ENCODE measurements at places on chromosomes 1 and 21.

GRCh38 chr1:3472906-3473305 is 18.4 kb downstream of the ARHGEF16 start:
- no peak for DNase-seq

GRCh38 chr1:166164995-166165660 is 1.7 kb downstream of the FAM78B start:
- DNase-seq, result no peak

- no peak for DNase-seq
Measured at GRCh38 chr1:151907363-151908139, 1.8 kb downstream of the THEM4 start.

DNA sequence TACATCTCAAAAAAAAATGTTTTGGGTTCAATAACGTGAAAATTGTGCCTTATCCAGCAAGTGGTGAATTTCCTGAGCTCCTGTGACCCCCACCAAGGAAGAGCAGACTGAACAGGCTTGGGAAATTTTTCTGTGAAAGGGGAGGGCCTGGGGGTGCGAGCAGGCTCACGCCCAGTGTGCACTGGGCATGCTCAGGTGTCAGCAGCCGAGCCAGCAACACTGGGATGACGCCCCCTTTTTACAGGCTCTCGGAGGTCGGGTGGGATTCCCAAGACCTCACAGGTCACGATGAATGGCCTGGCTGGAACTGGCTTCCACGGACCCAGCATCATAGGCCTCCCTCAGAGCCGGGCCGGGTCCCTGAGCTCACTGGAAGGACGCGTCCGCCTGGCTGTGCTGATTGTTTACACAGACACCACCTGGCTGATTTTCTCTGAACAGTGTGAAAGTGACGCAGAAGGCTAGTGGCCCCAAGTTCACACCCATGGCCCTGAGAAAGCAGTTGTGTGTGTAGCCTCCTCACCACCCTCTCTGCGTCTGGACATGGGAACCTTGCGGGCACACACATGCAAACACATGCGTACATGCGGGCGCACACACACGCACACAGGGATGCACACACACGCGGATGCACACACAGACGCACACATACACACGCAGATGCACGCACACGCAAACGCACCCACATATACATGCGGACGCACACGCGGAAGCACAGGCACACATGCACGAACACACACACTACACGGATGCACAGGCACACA is 9.2 kb downstream of the CSTB start:
- DNase-seq, result no peak

DNA sequence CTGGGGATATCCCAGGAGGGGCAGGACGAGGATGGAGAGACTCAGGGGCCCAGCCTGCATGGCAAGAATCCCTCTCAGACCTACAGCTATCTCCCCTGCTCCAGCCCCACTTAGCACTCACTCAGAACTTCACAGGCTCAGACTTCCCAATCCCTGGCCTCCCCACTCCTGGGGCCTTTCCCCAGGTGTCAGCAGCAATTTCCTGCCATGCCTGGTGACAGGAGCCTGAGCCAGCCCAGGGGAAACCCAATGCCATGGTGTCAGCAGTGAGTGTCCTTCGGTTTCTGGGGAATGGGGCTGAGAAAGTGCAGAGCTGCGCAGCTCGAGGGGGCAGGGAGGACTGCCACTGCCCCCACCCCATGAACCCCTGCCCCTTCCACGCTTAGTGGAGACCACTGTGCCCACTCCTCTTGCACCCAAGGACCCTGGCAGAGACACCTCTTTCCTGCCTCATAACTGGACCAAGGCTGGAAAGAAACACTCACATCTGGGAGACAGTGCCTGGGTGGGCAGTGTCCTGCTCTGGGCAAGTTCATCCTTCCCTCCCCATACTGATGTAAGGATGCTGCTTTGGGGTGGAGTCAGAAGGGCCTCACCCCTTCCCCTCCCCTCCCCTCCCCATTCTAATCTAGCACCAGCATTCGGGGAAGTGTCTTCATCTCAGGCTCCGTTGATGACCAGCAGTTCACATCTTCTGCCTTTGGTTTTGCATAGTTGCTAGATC is 17.1 kb upstream of the UBL4B start:
- no peak for DNase-seq

GRCh38 chr1:31753707-31754349 is 10.3 kb downstream of the ADGRB2 start:
- no peak for DNase-seq

DNA sequence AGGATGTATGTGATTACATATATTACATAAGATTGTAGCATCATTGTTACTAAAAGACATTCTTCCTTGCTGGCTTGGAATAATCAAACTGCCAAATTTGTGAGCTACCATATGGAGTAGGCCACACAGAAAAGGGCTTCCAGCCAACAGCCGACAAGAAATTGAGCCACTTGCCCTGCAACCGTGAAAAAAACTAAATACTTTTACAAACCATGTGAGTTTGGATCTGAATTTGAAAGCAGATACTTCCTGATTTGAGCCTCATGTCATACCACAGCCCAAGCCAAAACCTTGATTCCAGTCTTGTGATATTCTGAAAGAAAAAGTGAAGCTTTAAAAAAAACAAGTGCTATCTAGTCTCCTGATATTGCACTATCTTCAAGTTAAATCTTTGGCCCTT is 55.6 kb upstream of the PRMT6 start:
- no peak for DNase-seq

- no peak for DNase-seq
Measured at GRCh38 chr1:2460996-2461751, 14.9 kb upstream of the PLCH2 start.

DNA sequence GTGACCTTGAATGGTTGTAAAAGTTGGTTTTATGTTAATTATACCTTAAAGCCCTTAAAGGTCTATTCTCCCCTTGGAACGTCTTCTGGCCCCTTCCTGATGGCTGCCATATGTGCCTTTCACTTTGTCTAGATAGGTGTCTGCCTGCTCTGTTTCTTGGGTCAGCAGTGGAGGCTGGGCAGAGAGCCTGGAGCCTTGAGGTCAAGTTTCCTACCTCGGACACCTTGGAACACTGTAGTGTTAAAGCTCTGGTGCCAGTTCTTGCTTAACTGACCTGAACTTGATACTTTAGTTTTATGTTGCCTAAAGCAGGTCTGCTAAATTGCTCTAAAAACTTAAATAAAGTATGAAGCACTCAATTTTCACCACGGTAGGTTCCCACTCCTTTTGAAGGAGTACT is 86.5 kb downstream of the CDC14A start:
- DNase-seq, result no peak

DNA sequence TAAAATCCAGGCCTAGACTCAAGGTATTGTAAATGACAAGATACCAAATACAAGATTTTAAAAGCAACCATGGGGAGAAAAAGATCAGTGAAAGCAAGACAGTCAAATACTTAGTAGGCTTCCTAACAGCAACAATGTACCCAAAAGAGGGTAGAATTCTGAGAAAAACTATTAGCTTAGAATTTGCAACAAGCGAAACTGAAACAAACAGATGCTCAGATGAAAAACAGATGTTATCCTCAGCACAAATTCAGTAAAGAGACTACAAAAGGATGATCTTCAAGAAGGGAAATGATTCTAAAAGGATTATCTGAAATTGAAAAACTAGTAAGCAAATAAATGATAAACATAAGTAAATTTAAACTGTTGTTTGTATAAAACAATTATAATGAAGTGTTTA is 40.0 kb downstream of the PDC start:
- no peak for DNase-seq

DNA sequence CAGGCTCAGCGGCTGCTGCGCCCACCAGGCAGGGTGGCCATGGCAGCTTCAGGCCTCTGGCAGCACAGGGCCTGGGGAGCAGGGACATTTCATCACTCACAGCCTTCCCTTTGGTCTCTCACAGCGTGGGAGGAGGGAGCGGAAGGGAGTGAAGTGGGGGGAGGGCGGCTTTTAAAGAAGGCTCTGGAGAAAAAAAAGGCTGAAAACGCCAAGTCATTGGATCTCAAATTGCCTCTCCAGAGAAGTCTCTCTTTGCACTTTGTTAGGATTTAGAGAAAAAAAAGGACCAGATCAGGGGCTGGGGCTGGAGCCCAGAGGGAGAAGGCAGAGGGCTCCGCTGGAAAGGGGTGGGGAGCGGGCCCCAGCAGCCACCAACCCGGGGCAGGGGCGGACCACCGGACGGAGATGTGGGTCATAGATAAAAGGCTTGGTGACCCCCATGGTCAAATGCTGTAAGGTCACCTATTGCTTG is 209.9 kb downstream of the GRIK3 start:
- DNase-seq, result no peak

GRCh38 chr21:34807146-34807880 is 138.5 kb downstream of the CLIC6 start:
- peak; percentile 45 for DNase-seq

- no peak for DNase-seq
Measured at GRCh38 chr21:37130971-37131370, 57.9 kb downstream of the TTC3 start.

- DNase-seq, result no peak
Measured at GRCh38 chr1:28264897-28265296, 5.6 kb downstream of the SESN2 start.

DNA sequence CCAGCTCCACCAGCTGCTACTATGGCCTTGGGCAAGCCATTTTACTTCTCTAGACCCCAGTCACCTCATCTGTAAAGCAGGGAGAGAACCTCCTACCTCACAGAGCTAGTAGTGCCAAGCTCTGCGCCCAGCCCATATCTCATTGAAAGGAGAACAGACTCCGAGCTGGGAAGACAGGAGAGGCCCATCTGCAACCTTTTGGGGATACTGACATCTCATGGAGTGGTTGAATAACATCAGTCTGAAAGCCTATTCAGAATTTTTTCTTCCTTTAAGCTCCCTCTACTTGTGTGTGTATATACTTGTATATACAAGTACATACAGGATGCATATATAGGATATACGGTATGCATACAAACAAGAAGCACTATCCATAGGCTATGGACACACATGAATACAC is 279.5 kb upstream of the POU3F1 start:
- no peak for DNase-seq

DNA sequence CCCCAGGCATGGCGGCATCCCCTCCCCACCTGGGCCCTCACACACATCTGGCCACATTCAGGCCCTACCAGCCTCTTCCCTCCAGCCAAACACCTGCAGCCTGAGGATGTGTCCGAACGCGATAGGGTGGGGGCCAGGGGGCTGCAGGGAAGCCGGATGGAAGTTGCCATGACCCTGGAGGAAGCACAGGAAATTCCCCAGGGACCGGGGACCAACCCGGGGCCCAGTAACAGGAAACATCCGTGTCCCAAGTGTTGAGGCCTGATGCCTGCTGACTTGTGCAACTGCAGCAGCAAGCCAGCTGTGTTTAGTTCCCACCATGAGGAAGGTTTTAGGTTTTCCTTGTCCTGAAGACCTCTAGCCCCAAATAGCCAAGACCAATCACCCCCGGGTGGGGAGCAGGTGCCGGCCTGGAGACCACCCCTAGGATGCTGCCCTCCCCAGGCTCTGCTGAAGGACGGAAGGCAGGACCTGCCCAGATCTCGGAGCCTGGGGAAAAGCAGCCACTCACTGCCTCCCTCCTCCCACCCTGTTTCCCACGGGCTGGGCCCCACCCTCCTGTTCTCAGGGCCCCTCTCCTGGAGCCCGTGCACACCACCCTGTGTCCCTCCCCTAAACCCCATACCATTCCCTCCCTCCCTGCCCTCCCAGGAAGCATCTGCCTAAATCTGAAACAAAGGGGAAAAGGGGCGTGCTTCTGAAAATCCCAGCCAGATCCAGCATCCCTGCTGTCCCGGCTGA is 29.8 kb downstream of the MEGF6 start:
- DNase-seq, result no peak

GRCh38 chr21:46326110-46326703 is 2.3 kb downstream of the PCNT start:
- no peak for DNase-seq

DNA sequence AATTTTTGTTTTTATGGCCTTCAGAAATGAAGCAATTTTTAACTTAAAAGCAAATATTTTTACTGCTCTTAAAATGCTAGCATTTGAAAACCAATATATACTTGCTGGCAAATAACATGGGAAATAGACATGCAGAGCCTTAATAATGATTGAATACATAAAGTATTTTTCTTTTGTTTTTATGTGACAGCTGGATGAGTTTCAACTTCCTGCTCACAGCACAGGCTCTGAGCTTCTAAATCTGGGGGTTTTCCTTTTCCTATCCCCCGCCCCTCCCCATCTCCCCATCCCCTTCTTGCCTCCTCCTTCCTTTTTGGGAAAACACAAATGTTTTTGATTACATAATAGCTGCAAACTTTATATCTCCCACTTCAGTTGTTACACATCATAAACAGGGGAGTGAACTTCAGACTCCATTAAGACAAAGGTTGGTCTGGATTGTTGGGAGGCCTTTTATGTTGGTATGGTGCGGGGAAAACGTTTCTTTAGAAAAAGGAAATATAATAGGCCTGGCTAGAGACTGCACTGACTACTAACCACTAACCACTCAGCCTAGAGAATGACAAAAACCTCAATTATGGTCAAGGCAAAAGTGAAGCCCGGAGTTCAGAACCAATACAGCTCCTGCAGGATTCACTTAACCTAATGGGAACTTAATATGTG is 116.1 kb upstream of the GORAB start:
- no peak for DNase-seq

- no peak for DNase-seq
Measured at GRCh38 chr1:227440182-227440581, 121.9 kb upstream of the CDC42BPA start.

GRCh38 chr1:109892561-109893368 is 17.9 kb upstream of the CSF1 start:
- no peak for DNase-seq

- no peak for DNase-seq
Measured at GRCh38 chr1:65059930-65060538, 88.0 kb upstream of the AK4 start.

- no peak for DNase-seq
Measured at GRCh38 chr1:220880726-220881506, 1.7 kb downstream of the HLX start.

GRCh38 chr1:201266774-201267173 is 16.5 kb upstream of the PKP1 start:
- no peak for DNase-seq

DNA sequence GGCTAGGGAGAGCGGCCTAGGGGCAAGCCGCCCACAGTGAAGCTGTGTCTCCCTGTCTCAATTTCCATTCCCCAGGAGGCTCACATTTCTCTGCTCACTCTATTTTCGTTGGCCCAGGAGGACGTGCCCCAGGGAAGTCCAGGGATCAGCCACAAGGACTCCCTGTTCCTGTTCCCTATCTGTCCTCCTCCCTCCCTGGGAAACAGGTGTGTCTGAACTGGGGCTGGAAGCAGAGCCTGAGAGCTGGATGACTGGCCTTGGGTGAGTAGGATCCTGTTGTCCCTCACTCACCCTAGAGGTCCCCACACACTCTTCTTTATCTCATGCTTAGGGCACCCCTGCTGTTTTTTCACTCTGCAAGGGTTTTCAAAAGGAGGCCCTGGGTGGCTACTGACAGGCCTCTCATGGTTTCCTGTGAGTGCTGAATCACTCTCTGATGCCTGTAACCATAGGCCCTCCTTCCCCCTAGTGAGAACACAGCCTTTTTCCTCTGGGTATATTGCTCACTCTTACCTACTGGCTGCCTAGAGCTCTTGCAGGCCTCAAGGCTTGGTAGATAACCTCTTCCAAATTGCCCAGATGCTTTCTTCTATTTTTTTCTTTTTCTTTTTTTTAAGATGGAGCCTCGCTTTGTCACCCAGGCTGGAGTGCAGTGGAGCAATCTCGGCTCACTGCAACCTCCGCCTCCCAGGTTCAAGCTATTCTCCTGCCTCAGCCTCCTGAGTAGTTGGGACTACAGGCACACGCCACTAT is 3.3 kb upstream of the UTP11 start:
- peak; percentile 31 for DNase-seq

Measured in stimulated activated CD8-positive, alpha-beta memory T cell treated with anti-CD3 and anti-CD28 coated beads, Interleukin-12 subunit alpha, Interleukin-12 subunit beta, amount 100 ng/mL, for 1 hour (primary cell).